Activated CD8-positive, alpha-beta memory T cell treated with anti-CD3 and anti-CD28 coated beads for 1 hour (primary cell): ENCODE measurements at places on chromosomes 13 and 19.

- no peak for DNase-seq
Measured at GRCh38 chr19:49875857-49876421, 1.2 kb downstream of the AKT1S1 start.

DNA sequence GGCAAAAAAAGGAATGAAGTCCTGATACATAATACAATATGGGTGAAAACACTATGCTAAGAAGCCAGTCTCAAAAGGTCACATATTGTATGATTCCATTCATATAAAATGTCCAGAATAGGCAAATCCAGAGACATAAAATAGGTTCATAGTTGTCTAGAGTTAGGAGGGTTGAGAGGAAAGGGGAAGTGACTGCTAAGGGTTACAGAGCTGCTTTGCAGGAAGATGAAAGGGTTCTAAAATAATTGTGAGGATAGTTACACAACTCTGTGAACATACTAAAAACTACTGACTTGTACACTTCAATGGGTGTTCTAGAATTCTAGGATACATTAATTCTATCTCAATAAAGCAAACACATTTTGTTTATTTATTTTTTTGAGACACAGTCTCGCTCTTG, 25.7 kb downstream of the CAB39L start:
- DNase-seq, result no peak

GRCh38 chr13:21326155-21327031, 132.7 kb downstream of the ZDHHC20 start:
- DNase-seq, result no peak

DNA sequence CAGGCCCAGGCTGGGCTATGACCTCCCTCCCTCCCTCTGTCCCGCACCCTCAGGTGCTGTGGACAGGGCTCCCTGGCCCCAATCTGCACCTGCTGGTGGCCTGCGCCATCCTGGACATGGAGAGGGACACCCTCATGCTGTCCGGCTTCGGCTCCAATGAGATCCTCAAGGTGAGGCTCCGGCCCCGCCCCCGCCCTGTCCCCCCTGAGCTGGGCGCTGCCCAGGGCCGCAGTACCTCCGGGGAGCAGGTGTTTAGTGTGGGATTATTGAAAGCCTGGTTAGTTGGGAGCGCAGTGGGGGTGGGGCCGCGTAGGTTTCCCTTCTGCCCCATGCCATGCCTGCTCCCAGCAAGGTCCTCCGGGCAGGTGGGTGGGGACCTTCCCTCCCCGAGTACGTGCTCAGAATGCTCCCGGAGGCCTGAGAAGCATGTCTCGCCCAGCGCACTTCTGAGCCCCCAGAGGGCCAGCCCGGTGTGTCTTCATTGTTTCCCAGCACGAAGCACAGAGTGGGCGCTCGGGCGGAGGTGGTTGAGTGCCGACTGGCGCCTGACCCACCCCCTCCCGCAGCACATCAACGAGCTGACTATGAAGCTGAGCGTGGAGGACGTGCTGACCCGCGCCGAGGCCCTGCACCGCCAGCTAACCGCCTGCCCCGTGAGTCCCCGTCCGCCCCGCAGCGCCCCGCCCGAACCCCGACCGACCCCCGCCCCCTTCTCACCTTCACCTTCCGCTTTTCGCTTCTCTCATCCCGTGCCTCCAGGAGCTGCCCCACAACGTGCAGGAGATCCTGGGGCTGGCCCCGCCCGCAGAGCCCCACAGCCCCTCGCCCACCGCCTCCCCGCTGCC, 8.8 kb downstream of the IL4I1 start:
- no peak for DNase-seq

DNA sequence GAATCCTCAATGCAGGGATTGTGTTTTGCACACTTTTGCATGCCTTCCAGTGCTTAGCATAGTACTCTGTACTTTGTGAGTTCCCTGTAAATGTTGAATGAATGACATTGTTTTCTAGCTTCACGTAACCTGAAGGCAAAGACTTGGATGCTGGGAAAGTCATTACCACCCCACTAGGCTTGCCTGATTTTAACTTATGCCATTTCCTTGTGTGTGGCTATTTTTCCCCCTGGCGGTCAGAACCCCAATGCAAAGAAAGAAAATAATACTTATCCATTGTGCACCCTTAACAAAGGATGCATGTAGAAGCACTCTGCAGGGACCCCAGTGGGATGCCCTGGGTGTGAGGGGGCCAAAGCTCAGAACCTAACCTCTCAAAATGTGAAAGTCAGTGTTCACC, 1.2 kb upstream of the ENOX1 start:
- DNase-seq, result no peak

DNA sequence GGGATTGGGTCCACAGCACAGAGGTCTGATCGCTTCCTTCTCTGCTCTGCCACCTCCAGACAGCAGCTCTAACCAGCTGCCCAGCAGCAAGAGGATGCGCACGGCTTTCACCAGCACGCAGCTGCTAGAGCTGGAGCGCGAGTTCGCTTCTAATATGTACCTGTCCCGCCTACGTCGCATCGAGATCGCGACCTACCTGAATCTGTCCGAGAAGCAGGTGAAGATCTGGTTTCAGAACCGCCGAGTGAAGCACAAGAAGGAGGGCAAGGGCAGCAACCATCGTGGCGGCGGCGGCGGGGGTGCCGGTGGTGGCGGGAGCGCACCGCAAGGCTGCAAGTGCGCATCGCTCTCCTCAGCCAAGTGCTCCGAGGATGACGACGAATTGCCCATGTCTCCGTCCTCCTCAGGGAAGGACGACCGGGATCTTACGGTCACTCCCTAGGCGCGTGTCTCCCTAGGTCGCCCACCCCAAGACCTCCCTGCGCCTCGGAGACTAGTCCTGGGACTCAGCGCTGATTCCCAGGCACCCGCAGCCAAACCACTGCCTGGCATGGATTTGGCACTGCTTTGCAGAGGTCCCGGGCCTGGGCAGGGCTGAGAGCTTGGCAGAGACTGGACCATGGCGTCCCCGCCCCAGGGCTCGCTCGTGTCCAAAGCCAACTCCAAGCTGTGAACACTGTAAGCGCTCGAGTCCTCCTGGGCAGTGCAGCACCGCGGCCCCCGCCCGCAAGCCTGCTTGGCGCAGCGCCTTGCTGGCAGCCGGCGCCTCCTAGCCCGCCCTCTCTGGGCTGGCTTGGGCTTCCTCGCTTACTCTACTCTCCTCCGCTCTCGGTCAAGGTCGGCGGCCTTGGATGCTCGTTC, 1.5 kb downstream of the GSX1 start:
- DNase-seq, result no peak

GRCh38 chr19:10892256-10892655, 20.9 kb downstream of the CARM1 start:
- DNase-seq, result no peak

DNA sequence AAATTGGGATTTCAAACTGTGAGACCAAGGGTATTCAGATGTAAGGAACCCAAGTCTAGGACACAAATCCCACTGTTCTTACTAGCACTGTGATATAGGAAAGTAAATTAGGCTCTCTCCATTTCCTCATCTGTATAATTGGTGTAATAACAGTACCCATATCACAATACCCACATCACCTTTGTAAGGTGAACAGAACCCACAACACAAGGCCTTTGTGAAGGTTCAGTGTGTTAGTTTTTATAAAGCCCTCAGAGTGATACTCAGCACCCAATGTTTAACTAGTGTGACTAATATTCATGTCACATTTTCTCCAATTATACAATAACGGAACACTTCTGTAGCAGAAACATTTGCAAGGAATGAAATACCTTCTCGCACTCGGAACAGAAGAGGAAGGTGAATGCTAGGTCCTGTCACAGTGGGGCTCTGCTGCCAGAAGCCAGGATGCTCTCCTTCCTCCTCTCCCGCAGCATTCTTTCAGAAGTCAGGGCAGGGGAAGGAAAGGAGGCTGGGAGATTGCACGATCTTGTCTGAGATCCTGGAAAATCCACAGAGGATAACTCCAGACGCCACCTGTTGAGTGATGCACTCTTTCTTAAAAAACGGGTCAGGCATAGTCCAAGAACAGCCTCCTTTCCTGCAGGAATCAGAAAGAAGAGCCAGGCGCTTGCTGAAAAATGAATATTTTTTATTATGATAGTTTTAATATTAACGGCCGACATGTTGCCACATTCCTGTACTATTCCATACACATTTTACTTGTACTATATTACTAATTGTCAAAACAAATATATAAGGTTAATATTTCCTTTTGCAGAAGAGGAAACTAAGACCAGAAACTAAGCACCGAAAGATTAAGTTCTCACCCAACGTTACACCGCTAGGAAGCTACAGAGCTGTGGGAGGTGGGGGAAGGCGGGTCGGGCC, 762 bp downstream of the ZNF45 start:
- DNase-seq, result no peak

GRCh38 chr13:29718694-29719093, 123.2 kb upstream of the SLC7A1 start:
- DNase-seq, result no peak

GRCh38 chr19:12265921-12266704, 28.6 kb downstream of the ZNF44 start:
- no peak for DNase-seq

DNA sequence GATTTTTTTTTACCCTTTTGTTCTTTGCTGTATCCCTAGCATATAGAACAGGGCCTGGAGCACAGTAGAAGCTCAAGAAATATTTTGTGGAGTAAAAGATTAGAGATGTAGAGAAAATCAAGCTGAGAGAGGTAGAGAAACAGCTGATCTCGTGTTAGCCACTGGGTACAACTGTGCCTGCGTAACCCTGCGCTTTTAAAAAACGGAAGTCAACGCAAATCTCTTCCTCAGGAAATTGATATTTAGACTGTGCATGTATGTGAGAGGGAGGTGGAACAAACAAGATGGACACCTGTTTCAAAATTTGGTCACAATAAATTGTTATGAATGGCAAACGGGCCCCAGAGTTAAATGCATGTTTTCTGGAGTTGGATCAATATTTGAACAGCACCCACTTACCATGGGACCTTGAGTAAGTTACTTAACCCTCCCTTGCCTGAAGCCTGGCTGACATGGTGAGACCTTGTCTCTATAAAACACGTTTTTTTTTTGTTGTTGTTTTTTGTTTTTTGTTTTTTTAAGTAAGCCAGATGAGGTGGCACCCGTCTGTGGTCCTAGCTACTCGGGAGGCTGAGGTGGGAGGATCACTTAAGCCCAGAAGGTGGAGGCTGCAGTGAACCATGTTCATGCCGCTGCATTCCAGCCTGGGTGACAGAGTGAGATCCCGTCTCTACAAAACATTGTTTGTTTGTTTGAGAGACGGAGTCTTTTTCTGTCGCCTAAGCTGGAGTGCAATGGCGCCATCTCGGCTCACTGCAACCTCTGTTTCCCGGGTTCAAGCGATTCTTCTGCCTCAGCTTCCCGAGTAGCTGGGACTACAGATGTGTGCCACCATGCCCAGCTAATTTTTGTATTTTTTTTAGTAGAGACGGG, 3.3 kb upstream of the EPOR start:
- no peak for DNase-seq

- no peak for DNase-seq
Measured at GRCh38 chr13:32041429-32041828, 9.9 kb downstream of the FRY start.

GRCh38 chr13:87259479-87260083, 411.6 kb upstream of the SLITRK5 start:
- no peak for DNase-seq

- no peak for DNase-seq
Measured at GRCh38 chr13:95406176-95406575, 104.9 kb upstream of the ABCC4 start.
